Stimulated activated CD8-positive, alpha-beta memory T cell treated with anti-CD3 and anti-CD28 coated beads, Interleukin-15, amount 100 ng/mL, for 24 hours (primary cell): ENCODE measurements at places on chromosomes 16 and 17.

GRCh38 chr17:82602487-82602886 lies 45.8 kb downstream of the WDR45B start:
- DNase-seq: no peak

DNA sequence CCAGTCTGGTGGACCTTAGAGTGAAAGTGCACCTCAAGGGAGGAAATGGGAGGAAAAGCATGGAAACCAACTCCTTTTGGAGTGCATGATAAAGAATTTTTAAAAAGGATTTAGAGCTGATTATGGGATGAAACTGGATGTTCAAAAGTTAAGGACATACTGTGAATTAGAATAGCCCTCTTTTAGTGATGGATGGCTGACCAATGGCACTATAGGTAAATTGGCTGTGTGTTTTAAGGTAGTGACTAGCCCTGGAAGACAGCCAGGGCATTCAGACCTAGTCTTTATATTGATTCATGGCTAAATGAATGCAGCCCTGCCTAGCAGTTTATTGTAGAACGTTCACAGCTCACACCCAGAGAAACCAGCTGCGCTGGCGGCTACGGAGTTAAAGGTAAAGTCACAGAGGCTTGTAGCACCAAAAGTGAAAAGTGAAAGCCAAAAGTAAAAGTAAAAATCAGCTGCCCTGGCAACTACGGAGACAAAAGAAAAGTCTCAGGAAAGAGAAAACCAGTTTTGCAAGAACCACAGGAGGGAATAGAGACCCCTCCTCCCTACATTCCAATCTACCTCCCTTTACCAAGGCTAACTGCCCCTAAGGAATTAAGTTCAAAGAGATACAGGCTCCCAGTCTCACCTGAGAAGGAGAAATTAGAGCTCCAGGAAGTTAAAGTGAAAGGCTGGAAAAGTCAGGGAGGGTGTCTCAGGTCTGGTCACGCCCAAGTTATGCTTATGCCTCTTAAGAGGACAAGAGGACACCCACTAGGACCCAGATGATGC lies 21.8 kb downstream of the ACSM1 start:
- no peak for DNase-seq

GRCh38 chr16:1407753-1408152 lies 6.8 kb downstream of the UNKL start:
- DNase-seq: no peak

GRCh38 chr17:77346765-77347164 lies 206.0 kb downstream of the SEC14L1 start:
- no peak for DNase-seq

- no peak for DNase-seq
These were observed 49.0 kb upstream of the AKAP1 start for GRCh38 chr17:57035971-57036481.

GRCh38 chr17:63550817-63551639 lies 751 bp downstream of the DCAF7 start:
- DNase-seq: no peak

DNA sequence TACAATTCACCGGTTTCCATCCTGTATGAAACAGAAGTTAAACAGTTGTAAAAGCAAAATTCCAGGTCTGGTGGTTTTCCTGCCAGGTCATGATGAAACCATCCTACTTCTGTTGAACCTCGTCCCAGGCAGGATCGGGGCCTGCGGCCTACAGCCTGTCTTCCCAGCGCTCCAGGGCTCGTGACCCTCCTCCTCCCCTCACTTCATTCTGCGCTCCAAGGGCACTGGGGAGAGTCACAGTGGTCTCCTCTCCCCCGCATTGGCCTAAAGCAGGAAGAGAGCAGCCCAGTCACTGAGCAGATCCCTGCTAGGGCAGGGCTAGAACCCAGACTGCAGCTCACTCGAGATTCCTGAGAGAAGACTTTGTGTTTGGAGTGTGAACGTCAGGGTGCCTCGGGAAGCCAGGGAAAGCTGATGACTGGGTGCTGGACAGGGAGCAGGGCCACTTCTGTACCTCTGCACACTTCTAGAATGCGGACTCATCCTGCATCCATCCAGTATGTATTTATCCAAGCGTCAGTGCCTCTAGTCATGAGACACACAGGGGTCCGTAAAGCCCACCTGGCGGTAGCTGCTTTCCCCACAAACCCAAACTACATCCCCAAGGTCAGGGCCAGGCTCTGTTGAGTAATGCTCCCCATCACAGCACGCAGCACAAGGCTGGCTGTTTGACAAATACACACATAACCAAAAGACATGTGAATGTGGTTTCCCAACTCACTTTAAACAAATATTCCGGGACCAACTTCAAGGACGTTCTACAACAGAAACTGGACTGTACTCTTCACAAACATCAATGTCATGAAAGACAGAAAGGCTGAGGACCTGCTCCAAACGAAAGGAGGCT lies 1.7 kb upstream of the ITGAE start:
- no peak for DNase-seq

DNA sequence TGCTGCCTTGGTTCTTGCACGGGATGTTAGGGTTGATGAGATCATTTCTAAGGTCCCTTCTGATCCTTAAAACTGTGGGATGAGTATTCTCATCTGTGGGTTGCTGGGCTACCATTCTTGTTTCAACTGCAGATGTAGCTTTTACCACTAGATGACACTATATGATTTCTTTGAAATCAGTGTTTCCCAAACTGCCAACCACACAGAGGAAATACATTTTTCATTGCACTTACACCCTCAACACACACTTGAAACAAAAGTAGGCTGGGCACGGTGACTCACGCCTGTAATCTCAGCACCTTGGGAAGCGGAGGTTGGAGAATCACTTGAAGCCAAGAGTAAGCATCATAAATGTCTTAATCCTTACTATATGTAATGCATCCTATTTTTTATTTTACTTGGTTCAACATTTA lies 15.3 kb downstream of the LCMT1 start:
- DNase-seq: no peak

DNA sequence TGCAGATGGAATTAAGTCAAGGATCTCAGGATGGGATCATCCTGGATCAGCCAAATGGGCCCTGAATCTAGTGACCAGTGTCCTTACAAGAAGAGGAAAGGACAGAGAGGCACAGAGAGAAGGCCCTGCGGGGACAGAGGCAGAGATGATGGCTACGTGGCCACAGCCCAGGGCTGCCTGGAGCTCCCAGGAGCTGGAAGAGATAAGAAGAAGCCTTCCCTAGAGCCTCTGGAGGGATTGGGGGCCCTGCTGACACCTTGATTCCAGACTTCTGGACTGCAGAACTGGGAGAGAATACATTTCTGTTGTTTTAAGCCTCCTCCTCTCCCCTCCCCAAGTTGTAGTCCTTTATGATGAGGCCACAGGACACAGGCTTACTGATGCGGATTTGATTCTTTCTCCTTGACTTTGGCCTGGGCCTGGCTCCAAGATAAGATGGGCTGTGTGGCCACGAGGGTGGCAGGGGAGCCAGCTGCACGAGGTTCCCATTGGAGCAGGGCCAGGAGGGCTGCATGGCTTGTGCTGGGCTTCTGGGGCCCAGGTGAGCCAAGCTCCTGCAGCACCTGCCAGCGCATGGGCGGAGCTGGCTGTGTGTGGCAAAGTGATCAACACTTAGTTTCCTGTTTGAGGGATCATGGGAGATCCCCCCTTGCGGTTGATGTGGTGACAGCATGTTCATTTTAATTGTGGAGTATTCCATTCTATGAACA lies 146.1 kb downstream of the IRF8 start:
- no peak for DNase-seq

- no peak for DNase-seq
These were observed 343.1 kb downstream of the CDH11 start for GRCh38 chr16:64778777-64779176.

GRCh38 chr17:82687375-82687861 lies 11.1 kb downstream of the RAB40B start:
- no peak for DNase-seq

DNA sequence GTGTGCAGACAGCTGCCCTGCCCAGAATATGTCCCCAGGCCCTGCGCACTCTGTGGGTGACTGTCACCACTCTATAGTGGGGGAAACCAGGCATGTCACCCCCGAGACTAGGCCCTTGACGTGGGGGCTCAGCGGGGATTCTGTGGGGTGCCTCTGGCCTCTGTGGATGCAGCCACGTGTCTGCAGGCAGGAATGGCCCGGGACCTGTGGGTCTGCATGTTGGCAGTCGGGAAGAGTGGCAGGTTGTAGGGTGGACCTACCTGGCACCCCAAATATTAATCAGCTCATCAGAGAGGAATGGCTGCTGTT lies 954 bp downstream of the IL32 start:
- no peak for DNase-seq

DNA sequence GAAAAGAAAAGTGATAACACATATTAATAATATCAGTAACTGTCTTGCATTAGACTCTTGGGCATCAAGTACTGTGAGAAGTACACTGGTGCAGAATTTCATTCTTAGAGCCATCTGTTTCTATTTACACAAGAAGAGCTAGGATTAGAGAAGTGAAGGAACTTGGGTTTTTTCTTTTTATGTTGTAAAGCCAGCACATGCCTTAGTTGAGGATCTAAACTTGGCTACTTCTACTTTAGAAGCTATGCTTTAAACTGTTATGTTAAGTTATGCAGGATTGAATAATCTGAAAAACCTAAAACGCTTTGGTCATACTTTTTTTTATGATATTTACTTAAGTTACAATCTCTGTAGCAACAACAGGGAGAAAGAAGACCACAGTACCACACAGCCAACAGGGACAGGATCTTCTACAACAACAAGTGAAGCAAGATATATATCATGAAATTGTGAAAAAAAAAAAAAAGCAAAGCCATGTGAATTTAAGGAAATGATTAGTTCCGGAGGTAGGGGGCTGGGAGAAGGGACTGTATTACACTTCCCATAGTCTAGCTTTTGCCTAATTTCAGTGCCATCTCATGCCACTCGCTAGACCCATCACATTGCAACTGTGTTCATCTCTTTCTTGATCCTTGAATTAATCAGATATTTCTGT lies 305.1 kb upstream of the GOT2 start:
- DNase-seq: no peak

DNA sequence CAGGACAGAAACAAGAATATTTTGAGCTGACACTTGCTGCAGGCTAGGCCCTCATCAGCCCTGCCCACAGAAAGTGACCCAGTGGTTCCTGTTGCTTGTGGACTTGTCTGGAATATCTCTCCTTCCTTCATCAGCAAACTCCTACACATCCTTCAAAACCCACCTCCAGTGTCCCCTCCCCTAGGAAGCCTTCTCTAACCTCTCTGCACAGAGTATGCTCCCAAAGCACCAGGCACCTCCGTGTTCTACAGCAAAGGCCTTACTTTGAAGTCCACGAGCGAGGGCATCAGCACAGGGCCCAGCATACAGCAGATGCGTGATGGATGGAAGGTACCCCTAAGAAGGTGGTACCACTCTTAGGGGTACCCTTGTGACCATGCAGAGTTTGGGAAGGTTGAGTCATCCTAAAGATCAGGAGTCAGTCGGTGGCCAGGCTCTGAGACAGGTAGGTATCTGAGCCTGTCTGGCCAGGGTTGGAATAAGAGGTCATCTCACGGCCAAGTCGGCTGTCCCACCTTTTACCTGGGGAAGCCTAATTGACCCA lies 2.0 kb downstream of the CCDC102A start:
- no peak for DNase-seq

DNA sequence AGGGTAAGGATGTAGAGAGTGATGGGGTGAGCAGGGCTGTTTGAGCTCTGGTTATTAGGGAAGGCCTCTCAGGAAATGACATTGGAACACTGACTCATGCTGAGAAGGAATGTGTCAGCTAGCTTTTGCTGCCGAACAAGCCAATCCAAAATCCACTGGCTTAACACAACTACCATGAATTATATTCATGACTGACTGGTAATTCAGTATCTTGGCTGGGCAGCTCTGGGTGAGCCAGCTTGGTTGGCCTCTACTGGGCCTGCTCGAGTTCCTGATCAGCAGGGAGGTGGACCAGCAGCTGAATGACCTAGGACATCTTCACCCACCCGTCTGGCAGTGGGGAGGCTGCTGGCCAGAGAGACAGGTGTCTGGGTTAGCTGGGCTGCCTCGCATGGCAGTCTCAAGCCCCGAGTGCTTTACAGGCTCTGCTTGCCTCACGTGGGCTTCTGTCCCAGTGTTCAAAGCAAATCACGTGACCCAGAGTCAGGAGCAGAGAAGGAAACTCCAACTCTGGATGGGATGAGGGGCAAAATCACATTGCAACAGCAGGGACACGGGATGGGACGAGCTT lies 209.4 kb downstream of the KATNIP start:
- DNase-seq: no peak

GRCh38 chr17:31537565-31538011 lies 146.1 kb downstream of the RAB11FIP4 start:
- DNase-seq: no peak

- DNase-seq: no peak
These were observed 84.6 kb upstream of the ERCC4 start for GRCh38 chr16:13835387-13835786.
